ENCODE measurements at places on chromosomes 6 and 20. TPM values are rescaled to one million over a fixed set of nuclear protein-coding genes. Genes with fewer than 3 reads are reported as not detected.

The OR2B6 gene
- polyA plus RNA-seq: not detected

The DNAJC5 gene
- polyA plus RNA-seq: 33.3 TPM

The PI16 gene
- 17.2 TPM for polyA plus RNA-seq

The MAS1 gene
- 0.25 TPM for polyA plus RNA-seq

The DSP gene
- 5.7 TPM for polyA plus RNA-seq

The BPI gene
- 0.52 TPM for polyA plus RNA-seq

The VNN1 gene
- polyA plus RNA-seq: 0.14 TPM

The FAM83B gene
- 0.06 TPM for polyA plus RNA-seq

The ADGRF4 gene
- not detected for polyA plus RNA-seq

The SIRPA gene
- polyA plus RNA-seq: 41.6 TPM
